Activated CD4-positive, alpha-beta T cell treated with anti-CD3 and anti-CD28 coated beads for 4 hours (primary cell): ENCODE measurements at places on chromosomes 11 and 22.

GRCh38 chr22:44444341-44445306 is 53.4 kb downstream of the RTL6 start:
- DNase-seq, result no peak

GRCh38 chr11:95065336-95065735 is 1.4 kb upstream of the SRSF8 start:
- no peak for DNase-seq

DNA sequence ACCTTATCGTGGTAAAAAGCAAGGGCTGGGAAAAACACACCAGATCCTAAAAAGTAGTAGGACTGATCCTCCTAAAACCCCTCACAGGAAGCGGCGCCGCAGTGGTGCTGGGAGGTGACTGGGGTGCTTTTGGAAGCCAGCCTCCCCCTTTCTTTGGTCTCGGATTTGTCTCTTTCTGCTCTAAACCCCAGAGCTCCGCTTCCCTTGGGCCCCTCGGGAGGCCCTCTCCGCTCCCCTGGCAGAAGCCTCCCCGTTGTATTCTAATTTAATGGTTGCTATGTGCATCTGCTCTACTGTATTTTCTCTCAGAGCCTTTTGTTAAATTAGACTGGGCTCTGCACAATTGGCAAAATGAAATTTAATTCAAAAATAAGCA is 587.7 kb downstream of the OPCML start:
- no peak for DNase-seq

- DNase-seq, result no peak
Measured at GRCh38 chr11:123065621-123066020, 3.7 kb upstream of the HSPA8 start.

DNA sequence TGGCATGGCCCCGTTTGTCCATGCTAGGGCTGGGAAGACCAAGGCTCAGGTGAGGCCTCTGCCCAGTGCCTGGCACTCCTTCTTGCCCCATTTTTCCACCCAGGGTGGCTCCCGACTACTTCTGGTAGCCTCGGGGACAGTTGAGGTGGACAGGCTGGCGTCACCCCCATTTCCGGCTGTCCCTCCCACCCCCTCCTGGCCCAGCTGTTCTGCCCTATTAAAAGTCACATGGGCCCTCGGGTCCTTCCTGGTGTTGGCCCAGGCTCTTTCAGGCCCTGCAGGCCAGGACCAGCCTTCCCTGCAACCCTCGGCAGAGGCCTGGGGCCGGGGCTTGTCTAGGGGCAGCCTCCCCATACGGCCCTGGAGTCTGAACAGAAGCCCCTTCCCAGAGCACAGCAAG is 9.5 kb downstream of the CD81 start:
- no peak for DNase-seq

GRCh38 chr11:8103909-8104308 is 22.9 kb downstream of the TUB start:
- DNase-seq, result no peak

GRCh38 chr22:22137891-22138290 is 106.7 kb upstream of the VPREB1 start:
- no peak for DNase-seq

DNA sequence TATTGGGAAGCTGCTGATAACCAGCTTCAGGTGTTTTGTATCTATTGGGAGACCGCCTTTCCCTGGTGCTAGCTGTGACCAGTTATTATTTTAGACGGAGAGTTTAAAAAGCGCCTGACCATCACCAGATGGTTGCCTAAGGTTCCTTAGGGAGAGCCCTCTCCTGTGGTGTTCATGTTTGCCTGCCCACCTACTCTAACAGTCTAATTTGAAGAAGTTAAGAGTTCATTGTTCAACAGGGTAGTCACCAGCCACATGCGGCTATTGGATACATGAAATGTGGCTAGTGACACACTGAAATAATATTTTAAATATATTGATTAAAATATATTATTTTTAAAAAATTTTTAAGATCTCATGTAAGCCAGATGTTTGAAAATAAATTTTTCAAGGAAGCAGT is 71.3 kb upstream of the SLN start:
- DNase-seq, result no peak

DNA sequence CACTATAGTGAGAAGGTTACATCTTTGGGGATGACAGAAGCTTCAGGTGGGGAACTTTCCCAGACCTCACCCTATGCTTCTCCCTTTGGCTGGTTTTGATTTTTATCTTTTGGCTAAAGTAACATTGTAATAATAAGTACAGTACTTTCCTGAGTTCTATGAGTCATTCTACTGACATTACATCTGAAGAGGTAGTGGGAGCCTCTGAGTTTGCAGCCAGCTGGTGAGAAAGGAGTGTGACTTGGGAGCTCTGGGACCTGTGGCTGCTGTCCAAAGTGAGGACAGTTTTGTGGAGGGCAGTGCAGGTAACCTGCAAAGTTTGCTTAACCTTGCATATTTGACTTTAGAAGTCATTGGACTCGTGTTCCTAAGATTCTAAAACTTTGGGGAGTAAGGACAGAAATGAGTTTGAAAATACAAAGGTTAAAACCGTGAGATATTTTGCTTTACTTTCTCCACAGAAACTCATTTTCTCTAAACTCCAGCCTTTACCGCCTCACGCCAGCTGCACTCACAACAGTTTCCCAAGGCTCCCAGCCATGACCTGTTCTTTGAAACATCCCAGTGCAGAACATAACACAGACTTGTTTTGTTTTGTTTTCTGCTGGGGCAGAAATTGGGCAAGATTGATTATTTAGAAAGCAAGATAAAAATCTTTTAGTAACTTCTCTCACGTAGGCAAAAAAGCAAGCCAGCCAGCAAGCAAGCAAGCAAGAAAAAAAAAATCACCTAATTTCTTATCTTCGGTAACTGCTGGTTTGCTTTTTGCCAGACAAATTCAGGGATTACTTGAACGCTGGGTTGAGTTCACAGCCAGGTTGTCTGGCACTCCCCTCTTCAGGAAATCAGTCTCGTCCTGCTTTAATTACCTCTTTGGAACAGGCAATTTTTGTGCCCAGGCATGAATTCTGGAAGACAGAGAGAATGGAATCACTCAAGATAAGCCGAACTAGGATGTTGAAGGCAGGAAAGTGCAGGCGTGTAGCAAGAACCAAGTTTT is 478.3 kb upstream of the ISX start:
- DNase-seq, result no peak

GRCh38 chr22:49554741-49555140 is 272.9 kb downstream of the BRD1 start:
- DNase-seq, result no peak

DNA sequence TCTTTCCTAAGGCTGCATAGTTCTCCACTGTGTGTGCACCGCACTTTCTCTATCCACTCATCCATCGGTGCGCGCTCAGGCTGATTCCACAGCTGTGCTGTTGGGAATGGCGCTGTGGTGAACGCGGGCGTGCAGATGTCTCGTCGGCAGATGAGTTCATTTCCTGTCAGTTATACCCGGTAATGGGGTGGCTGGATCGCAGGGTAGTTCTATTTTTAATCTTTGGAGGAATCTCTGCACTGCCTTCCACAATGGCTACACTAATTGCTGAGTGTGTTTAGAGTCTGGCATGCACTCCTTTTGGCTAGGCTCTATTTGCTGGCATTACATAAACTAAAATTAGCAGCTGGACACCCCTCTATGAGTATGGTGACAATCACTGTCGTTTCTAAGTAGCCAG is 27.9 kb upstream of the KRTAP5-7 start:
- DNase-seq, result no peak

GRCh38 chr11:74009675-74010305 is 905 bp upstream of the UCP3 start:
- DNase-seq, result no peak

GRCh38 chr11:114307524-114308203 is 11.5 kb downstream of the NNMT start:
- no peak for DNase-seq

DNA sequence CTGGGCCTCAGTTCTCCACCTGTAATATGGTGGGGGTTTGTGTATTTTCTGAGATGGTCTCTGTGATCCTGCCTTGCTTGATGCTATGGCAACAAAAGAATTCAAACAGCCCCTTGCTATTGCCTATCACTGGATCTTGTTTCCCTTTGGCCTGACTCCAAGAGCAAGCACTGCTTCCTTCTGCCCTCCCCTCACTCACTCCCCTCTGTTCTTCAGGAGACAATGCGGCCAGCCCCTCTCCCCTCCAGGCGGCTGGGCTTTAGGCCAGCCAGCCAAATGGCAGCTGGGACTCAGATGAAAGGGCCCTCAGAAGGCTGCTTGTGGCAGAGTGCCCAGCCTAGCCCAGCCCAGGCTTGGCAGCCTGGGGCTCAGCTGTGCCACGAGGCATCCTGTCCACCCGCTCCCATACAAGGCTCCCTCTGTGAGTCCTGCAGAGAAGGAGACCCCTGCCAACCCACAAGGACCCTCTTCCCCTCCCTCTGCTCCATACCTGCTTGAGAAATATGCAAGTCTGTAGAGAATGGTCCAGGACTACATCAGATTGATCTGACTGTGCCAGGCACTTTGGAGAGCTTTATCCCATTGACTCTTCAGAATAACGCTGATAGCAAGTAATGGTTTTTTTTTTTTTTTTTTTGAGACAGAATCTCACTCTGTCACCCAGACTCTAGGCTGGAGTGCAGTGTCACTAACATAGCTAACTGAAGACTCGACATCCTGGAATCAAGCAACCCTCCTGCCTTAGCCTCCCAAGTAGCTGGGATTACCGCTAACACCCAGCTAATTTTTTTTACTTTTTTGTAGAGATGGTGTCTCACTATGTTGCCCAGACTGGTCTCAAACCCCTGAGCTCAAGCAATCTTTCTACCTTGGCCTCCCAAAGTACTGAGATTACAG is 7.6 kb upstream of the KCTD14 start:
- no peak for DNase-seq

DNA sequence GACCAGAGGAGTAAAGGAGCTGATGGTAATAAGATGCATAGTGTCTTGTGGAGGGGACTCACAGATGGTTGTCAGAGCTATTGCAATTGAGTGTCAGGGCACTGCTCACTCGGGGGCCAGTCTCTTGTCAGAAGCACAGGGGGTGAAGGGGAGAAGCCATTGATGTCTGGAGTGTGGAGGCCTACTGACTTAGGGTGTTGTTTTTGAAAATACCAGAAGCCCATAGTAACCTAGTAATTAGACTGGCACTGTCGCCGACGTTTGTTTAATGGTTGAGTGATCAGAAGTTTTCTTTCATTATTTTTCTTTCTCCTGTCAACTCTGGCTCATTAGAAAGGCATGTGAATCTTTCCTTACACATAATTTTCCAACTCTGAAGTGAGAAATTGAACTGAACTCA is 151.6 kb upstream of the TENM4 start:
- DNase-seq, result no peak

DNA sequence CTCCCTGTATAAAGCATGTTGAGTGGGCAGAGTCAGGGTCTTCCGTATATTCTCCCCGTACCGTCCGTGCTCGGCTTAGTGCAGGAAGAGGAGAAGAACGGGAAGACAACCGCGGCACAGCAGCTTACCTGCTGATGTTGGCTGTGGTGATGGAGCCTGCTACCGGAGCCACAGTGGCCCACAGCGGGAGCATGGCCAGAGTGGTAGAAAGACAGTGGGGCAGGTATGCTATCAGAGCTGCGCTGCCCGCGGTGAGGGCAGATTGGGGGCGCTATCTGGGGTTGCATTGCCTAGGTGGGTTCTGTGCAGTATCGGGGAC is 120.7 kb upstream of the VPREB1 start:
- no peak for DNase-seq

DNA sequence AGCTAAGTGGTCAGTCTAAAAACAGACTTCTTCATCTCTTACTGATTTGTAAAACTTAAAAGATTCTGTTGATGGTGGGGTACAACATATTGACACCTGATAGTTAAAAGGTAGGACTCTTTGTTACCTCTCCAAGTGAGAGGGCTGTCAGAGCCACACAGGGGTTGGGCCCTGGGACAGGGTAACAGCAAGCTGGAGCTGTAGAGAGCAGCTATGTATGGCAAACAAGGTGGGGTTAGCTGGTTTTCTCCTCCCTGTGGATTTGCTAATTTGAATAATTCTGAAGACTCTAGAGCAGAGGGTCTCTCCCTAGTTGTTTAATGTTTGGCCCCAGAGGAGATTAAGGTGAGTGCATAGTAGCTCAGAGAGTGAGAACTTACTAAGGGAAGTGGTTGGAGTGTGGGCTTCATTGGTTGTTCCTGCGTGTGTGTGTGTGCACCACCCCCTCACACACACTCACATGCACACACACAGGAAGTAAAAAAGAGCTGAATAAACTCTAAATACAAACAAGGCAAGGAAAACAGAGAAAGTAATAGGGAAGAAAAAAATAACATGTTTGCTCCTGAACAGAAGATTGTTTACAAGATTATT is 9.2 kb upstream of the GAS2 start:
- DNase-seq, result no peak

GRCh38 chr11:75667831-75668450 is 897 bp downstream of the MAP6 start:
- DNase-seq, result no peak

DNA sequence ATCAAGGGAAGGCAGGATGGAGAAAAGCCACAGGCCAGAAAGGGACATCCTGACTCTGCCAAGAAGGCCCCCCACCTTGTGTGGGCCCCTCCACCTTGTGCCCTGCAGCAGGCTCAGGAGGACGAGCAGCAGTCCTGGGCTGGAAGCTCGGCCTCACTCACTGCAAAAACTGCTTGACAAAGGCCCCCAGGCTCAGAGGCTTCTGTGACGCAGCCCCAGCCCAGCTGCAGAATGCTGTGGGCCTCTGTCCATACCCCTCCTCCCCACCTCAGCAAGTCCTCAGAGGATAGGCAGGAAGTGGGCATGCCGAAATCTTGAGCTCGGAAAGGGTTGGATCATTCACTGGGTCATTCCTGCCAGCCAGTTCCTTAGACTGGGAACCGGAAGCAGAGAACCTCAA is 61.9 kb downstream of the NRXN2 start:
- no peak for DNase-seq

- DNase-seq, result no peak
Measured at GRCh38 chr11:92681586-92681985, 287.9 kb upstream of the MTNR1B start.

DNA sequence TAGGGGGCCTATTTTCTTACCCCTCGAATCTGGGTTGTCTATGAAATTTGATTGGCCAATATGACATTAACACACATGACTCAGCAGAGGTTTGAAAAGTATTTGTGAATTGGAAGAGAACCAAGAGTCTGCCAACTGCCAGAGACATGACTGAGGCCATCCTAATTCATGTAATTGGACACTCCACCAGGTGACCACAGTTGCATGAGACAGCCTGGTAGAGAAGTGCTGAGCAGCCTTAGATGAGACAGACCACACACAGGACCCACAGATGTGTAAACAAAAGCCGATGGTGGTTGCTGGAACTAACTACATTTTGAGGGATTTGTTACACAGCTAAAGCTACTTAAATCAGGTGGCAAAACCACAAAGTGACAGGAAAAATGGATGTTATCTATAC is 855 bp upstream of the MS4A5 start:
- no peak for DNase-seq

DNA sequence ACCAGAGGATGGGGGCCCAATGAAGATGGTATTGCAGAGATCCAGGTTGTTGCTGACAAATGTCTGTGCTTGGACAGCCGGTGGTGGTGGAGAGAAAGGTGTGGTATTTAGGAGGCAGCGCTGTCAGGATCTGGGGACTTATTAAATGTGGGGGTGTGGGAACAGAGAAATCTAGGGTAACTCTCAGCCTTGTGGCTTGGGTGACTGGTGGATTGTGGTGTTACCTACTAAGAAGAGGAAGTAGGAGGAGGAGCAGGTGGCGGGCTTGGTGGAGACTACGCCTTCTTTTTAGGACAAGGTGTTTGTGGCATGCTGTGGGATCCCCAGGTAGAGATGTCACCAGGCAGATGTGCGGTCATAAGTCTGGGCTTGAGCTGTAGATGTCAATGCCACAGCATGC is 144.0 kb downstream of the GRIK4 start:
- DNase-seq, result no peak
